NCI-H2171 treated with DMSO at 0.1 percent for 48 hours (cell line): ENCODE measurements at places on chromosomes 2 and 18.

GRCh38 chr18:55236150-55236931, 277.1 kb upstream of the CCDC68 start:
- DNase-seq, result no peak

DNA sequence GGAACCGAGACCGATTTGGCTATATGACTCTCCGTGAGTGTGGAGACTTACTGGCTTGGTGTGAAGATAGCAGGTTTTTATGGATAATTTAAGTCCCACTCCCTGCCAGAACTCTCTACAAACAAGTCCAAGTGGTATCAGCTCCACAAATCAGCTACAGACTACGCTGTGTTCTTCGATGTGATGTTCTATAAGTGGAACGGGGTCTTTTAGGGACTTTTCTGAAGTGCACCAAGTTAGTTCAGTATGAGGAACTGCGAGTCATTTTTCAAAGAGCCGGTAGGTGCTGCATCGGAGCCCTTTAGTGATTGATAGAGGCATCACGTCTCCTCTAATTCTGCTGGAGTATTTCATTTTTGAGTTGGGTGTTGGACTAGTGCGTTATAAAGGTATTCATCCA, 107.1 kb downstream of the TSHZ1 start:
- no peak for DNase-seq

- DNase-seq, result no peak
These were observed 65.2 kb downstream of the KLHL14 start for GRCh38 chr18:32707586-32707985.

GRCh38 chr2:37848451-37848850, 76.6 kb upstream of the RMDN2 start:
- DNase-seq, result no peak

DNA sequence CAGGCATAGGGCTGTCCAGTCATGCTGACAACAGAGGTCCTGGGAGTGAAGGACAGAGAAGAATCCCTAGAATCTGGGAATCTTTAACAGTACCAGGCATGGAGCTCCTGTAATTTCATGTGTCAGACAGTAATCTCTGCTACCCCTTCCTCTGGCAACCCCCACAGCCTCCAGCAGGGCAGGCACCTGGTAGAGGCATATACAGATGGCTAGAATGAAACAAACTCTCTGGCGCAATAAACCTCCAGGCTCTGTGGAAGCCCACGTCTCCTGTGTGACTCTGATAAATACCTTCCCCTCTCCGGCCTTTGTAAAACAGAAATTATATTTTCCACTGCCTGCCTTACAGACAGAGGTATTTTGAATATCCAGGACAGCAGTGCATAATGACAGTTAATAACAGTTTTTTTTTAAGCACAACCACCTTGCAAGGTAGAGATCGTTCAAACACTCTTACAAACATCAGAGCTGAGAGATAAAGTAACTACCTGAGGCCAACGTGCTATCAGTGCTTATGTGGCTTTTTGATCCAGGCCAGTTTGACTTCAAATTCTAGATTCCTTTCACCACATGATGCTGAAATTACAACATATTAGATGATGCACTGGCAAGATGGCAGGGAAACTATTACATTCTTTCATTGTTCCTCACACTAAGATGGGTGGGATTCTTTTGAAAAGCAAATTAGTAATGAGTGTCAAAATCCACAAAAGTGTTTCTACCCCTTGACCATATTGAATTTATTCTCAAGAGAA, 47.7 kb upstream of the TMEM247 start:
- peak; percentile 34 for DNase-seq

DNA sequence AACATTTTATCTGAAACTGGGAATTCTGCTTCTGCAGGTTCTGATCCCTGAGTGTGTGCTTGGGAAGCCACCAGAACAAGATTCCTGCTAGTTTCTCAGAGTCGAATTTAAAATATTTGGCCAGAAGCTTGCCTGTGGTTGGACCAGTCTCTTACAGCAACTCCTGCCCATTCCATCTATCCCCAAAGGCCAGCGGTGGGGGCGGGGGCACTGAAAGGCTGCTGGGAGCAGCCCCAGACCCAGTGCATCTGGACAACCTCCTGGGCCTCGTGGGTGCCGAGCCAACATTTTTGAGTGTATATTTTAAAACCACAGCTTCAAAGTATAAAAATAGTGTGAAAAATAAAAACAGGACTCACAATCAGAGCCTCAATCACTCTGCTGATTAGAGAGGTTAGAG, 38.6 kb upstream of the ZFP36L2 start:
- no peak for DNase-seq

- no peak for DNase-seq
These were observed 156.0 kb downstream of the TFCP2L1 start for GRCh38 chr2:121128741-121129659.

- DNase-seq, result no peak
These were observed 927.5 kb downstream of the ERBB4 start for GRCh38 chr2:211611061-211611518.

- no peak for DNase-seq
These were observed 55.9 kb upstream of the ATL2 start for GRCh38 chr2:38432820-38433606.

DNA sequence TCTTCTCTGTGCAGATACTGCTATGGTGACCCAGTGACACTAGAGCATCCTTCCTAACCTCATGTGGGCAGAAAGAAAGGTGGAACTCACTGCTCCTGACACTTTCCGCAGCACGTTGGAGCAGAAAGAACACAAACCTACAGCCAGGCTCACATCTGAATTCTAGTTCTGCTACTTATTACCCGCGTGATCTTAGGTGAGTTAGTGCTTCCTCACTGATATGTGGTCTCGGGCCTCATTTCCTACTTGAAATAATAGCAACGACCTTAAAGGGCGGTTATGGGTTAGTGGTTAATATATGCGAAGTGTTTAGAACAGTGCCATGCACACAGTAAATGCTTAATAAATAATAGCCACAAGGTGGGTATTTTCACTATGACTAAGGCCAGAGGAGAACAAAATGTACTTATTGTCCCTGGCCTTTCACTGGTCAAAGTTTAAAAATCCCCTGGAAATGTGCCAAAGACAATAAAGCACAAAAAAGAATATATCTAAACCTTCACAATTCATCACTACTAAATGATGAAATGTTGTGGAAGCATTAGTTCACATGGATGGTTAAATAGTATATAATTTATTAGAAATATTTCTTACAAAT, 66.6 kb downstream of the MYOM1 start:
- no peak for DNase-seq

- DNase-seq, result no peak
These were observed 247.6 kb downstream of the TNS1 start for GRCh38 chr2:217755027-217755745.

GRCh38 chr2:57693177-57693576, 353.4 kb upstream of the VRK2 start:
- no peak for DNase-seq

DNA sequence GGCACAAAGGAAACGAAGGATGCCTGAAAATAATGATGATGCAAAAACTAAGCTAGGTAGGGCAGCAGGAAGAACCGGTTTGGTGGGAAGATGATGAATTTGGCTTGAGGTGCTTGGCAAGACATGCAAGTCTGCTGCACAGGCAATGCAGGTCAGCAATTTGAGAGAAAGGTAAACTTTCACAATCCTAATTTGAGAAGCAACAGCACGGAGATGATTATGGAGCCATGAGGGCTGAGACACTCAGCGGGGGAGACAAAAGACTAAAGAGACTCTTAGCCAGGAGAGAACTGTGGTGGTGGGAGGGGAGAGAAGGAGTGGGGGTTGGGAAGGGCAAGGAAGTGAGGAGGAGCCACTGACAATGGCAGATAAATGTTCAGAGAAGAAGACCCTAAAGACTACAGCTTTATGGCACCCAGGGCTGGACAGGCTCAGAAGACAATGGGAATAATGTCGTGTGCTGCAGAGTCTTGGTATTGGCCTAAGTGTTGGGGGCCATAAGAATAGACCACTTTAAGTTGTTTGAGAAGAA, 19.4 kb upstream of the RNF149 start:
- no peak for DNase-seq

- DNase-seq, result no peak
These were observed 42.9 kb downstream of the ADI1 start for GRCh38 chr2:3476321-3476984.

GRCh38 chr2:65605058-65605742, 172.8 kb upstream of the SPRED2 start:
- DNase-seq, result no peak

DNA sequence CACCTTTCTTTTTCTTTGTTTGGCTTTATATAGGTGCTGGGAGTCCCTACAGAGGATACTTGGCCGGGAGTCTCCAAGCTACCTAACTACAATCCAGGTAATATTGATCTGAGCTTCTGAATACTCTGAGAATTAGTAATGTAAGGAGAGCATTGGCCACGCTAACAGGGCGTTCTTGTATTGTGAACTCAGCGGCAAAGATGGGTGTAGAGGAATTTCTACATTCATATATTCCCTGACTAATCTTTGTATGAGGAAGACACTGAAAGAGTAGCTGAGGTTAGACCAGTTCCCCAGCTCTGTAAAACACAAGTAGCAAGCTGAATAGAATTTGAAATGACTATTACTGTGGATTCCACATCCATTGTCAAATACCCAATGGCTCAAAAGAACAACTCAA, 48.5 kb downstream of the CDK15 start:
- DNase-seq, result no peak

GRCh38 chr18:58308463-58308862, 264.4 kb downstream of the NEDD4L start:
- DNase-seq, result no peak

- DNase-seq, result peak; percentile 17
These were observed 72.9 kb downstream of the EN1 start for GRCh38 chr2:118774458-118775133.

GRCh38 chr2:23206650-23207049, 178.3 kb upstream of the KLHL29 start:
- no peak for DNase-seq

- DNase-seq, result no peak
These were observed 39.7 kb downstream of the TMEM177 start for GRCh38 chr2:119718501-119719260.
